ENCODE measurements at places on chromosomes 12 and 14.

DNA sequence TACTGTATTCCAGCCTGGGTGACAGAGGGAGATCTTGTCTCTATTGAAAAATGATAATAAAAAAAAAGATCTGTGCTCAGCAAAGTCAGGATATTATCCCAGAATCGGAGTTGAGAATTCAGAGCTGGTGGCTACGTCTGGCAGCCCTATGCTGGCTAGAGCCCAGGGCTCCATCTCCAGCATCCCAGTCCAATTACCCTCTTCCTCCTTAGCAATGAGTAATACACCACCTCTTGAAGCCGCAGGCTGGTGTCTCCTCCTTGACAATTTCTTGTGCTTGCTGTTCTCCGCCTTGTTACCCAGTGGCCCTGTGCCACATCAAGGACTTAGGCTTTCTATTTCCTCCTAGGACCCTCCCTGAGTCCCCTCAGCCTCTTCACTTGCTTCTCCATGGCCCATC, 38.4 kb upstream of the DDX11 start:
- DNase-seq = no peak

GRCh38 chr12:47145188-47145587, 65.4 kb upstream of the AMIGO2 start:
- DNase-seq = no peak

GRCh38 chr12:95857799-95858198, 953 bp upstream of the SNRPF start:
- DNase-seq = no peak

- DNase-seq = peak; percentile 11
Measured at GRCh38 chr14:105294142-105294597, 6.6 kb downstream of the BRF1 start.

DNA sequence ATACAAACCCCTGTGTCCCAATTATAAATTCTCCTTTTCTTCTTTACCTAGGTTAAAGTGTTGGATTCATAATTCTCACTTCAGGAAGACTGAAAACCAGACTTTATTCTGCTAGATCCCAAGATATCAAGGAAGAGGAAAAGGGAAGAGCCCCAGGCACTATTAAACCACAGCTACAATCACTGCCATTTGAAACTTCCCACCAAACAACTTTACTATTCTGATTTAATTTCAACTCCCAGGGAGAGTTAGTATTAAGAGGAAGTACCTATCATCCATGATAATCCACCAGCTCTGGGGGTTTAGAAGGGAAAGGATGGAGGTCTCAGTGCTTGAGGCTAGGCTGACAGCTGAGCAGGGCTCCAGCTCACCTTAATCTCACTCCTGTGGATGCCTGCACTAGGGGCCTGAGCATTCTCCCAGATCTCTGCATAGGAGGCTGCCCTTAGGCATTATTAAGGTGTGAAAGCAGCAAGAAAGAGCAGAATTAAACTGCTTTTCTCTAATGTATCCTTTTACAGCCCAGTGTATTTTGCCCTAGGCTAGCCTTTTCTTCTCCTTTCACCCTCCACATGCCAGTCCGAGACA, 52.9 kb downstream of the MYF5 start:
- DNase-seq = no peak

GRCh38 chr12:96886998-96887677, 19.9 kb upstream of the NEDD1 start:
- DNase-seq = no peak

DNA sequence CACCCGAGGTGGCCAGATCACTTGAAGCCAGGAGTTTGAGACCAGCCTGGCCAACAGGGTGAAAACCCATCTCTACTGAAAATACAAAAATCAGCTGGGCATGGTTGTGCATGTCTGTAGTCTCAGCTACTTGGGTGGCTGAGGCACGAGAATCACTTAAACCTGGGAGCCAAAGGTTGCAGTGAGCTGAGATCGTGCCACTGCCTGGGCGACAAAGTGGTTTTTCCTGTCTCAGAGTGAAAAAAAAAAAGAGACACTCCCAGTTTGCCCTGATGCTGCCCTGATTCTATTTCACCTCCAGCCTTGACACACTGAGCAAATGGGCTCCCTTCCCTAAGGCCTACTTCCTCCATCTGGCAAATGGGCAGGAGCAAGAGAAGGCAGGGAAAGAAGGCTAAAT, 28.5 kb upstream of the PLEK2 start:
- DNase-seq = no peak

GRCh38 chr12:120167529-120168095, 26.9 kb downstream of the GCN1 start:
- DNase-seq = no peak

DNA sequence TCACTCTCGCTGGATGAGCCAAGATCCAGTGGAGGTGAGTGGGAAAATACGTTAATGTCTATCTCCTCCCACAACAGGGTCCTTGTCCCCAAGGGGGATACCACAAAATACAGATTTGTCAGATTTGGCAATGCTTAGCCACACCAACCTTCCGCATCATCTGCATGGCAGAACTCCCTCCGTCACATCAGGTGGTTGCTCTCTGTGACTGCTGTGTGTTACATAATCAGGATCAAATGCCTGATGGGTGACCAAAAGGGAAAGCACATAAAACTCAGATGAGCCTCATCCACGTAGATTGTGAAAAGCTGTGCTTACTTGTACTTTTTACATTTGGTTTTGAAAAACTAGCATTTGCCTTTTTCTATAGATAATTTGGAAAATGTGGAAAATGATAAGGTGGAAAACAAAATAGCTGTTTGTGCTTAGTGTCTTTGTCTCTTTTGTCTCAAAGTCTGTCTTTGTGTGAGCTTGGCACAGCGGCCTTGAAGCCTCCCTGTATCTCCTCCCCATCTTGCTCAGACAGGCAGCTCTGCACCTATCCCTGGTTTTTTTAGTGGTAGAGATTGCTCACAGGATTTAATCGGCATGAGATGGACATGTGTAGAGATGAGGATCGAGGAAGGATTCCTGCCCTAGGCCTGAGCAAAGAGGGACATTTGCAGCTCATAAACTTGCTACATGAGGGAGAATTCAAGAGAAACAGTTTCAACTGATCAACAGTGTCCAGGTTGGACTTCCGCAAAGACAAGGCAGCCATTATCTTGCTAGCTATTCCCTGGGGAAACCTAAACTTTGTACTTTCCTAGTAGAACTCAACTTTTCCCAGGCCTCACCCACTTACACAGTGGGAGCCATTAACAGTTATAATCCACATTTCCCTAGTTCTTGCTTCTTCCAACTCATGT, 3.6 kb upstream of the FGF6 start:
- DNase-seq = peak; percentile 24

GRCh38 chr14:75453817-75454434, 26.1 kb downstream of the JDP2 start:
- DNase-seq = peak; percentile 53

GRCh38 chr14:64762044-64763034, 58.1 kb downstream of the PLEKHG3 start:
- DNase-seq = peak; percentile 36

DNA sequence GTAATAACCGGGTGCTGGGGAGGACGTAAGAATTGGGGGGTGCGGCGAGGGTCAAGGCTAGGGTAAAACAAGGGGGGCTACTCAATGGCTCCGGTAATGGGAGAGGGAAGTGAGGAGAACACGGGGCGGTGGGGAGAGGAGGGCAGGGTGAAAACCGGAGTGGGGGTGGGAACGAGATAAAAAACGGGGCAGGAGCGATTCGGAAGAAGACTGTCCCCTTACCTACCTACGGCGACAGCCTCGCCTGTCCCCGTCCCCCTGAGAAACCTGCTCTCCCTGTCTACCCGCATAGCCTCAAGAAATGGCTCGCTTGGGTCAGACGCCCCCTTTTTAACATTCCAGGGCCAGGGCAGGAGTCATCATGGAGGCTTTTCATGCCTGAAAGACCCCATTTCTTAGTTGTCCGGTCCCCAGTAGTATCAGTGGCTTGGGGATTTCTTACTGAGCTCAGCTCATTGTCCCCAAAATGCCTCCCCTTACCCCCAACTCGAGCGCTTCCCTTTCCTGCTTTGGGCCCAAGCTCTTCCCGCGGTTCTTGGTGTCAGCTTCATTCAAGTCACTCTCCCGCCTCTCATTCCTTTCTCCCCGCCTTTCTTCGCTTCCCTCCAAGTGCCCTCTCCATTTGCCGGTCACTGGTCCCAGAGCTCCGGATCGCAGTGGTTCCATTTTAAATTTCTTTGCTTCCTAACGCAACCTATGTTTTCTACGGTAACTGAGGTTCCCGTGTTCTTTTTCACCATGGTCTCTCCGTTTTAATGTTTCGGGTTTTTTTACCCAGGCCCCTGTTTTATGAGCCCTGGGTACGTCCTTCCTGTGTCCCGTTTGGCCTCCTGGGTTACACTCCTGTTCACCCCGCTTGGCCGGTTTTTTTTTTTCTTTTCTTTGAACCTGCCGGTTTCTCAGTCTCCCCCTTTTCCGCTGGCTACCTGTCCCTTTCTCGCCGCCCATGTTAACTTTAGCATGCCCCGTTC, 1.2 kb upstream of the WSB2 start:
- DNase-seq = peak; percentile 64

DNA sequence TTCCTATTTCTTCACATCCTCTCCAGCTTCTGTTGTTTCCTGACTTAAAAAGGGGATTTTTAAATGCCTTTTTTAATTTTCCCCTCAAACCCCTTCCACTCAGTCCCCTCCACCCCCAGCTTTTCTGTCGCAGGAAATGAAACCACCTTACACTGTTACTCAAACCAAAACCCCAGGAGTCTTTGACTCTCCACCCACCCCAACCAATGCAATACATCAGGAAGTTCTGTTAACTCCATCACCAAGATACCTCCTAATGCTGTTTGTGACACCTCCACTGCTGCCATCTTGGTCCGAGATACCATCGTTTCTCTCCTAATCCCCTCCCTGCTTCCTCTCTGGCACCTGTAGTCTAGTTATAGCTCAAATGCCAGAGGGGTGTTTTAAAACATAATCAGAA, 25.4 kb upstream of the CPM start:
- DNase-seq = peak; percentile 92

- no peak for DNase-seq
Measured at GRCh38 chr14:100438678-100439592, 115.8 kb downstream of the SLC25A47 start.
